ENCODE measurements at places on chromosomes 3 and 15. TPM values are rescaled to one million over a fixed set of nuclear protein-coding genes. Genes with fewer than 3 reads are reported as not detected.

GRCh38 chr3:149965278-149965677 lies 5.4 kb downstream of the PFN2 start:
- DNase-seq: no peak

DNA sequence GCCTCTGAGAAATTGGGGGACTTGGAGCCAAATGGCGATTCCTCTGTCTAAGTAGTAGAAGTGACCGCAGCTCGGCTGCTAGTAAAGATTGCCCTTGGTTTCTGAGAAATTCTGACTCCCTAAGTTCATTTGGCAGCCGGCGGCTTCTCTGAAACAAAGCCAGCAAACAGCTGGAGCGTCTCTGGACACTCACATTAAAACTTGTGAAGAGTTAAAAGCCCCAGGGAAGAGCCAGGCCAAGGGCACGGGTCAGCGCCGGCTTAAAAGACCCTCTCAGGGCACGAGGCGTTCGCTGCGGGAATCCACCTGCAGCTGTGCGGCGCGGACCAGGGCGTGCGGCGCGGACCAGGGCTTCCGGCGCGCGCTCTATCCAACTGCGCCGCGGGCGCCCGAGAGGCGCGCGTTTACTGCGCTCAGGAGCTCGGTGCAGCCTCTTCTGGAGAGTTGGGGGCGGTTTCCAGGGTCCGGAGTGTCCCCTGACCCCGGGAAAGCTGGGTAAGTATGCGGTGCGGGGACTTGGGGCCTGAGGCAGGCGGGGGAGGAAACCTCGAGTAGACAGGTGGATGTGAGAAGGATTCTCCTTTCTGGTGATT lies at the start of gene COL6A5:
COL6A5 (plus strand) TSS at position 186 of the 593 bp plus-strand sequence. CDS start 27,967 bp downstream, outside the sequence.
- no peak for DNase-seq

Gene HIGD2B
- not detected for total RNA-seq

DNA sequence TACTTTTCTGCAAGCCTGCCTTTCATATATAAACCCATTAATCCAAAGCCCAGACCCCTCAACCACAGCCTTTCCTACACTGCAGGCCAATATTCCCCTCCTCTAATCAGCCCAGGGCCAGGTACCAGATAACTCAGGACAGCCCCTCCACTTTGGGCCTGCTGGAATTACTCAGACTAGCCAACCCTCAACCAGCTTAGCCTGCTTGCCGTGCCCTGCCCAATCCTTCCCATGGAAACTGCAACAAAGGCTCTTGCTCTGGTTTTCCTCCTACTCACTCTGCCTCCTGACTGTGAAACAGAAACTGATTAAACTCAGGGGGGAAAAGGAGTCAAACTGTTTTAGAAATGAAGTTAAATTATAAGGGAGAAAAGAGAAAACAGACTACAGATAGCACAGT lies 248.1 kb downstream of the KLF13 start:
- no peak for DNase-seq

Gene SPESP1
- 5.1 TPM for total RNA-seq

Gene GXYLT2
- total RNA-seq: 7.2 TPM

GRCh38 chr3:59734061-59734460 lies 684.2 kb upstream of the CFAP20DC start:
- DNase-seq: no peak

GRCh38 chr15:100229181-100230163 lies 112.3 kb downstream of the ADAMTS17 start:
- DNase-seq: no peak

- DNase-seq: peak; percentile 94
These were observed 657 bp downstream of the TLNRD1 start for GRCh38 chr15:81001152-81002008.

Gene KBTBD13
- not detected for total RNA-seq

Gene ST3GAL6
- 24.0 TPM for total RNA-seq

DNA sequence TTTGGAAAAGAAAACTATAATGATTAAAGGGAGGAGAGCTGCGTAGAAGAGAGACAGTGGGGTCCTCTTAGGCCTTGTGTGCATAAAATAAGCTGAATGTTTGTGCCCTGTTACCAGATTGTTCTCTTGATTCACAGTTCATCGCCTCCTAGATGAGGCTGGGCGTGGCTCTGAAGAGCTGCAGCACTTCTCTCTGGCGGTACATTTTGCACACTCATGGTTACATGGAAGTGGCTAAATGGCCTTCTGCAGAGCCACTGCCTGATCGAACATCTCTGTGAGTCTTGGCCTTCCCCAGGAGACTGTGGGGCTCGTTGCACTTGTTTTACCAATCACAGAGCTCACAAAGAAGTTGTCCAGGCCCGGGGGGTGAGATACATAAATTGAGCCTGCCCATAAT lies 208.8 kb downstream of the GABRG3 start:
- no peak for DNase-seq

DNA sequence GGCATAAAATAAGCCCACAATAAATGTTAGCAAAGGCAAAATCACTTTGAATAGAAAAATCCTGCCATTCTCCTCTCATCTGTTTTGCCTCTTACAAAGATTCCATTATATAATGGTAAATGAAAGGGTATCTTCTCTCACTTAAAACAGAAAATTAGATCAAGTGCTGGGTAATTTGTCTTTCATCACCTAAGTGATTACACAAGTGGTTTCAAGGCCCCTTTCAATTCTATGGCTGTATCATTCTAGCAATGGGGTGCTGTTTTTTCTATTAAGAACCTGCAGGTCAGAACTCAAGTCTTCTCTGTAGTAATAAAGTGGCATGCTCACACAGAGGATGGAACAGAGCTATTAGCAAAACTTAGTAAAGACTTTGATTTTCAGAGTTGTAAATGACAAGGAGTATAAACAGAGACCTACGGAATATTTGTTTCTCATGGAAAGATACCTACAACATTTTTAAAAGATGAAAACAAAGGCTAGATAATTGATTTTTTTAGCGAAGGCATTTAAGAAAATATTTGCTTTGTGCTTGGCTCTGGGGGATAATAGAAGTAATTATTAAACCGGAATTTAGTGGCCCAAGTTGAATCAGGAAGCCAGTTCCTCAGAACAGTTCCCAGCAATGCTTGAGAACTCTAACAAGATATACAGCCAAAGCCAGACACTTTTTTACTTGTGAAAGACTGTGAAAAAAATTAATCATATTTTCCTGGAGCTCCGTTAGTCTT lies 137.4 kb downstream of the CMSS1 start:
- DNase-seq: no peak

GRCh38 chr3:44439499-44440295 lies 37.8 kb downstream of the ZNF445 start:
- DNase-seq: peak; percentile 93

- no peak for DNase-seq
These were observed 18.1 kb upstream of the C3orf38 start for GRCh38 chr3:88131695-88132094.

Gene MUC20
- 10.1 TPM for total RNA-seq

Gene IRAK2
- total RNA-seq: 5.2 TPM

Gene VPS18
- total RNA-seq: 19.9 TPM

Gene NIPA2
- total RNA-seq: 55.4 TPM

Gene RLBP1
- not detected for total RNA-seq

Gene CHRD
- 8.3 TPM for total RNA-seq

- no peak for DNase-seq
These were observed 3.4 kb downstream of the CD96 start for GRCh38 chr3:111545349-111545748.

DNA sequence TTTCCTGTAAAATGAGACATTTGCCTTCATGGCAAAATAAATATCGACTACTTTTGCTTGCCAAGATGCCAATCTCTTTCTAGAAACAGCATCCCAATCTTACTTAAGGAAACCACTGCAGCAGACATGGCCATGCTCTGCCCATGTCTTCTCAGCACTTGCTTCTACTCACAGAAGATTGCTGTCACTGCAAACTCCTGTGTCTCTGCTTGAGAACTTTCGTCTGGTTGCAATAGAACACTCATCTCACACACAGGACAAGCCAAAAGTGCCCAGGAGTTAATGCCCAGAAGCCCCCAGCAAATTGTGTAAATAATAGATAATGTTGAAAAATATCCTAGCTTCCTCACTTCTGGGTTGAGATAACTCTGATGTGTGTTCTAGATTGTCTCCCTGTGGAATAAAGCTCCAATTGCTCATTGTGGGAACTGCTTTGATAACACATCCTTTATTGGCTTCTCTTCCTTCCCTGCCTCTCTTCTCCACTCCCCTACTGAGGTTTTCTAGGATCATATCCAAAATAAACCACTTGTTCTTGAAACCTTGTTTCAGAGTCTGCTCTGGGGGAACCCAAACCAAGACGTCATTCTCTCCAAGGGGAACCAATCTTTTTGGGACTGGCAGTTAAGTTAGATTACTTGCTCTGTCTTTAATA lies 156.3 kb upstream of the STRIT1 start:
- DNase-seq: no peak

Gene DNAH12
- total RNA-seq: 22.0 TPM

Gene LMOD3
- total RNA-seq: 0.20 TPM

DNA sequence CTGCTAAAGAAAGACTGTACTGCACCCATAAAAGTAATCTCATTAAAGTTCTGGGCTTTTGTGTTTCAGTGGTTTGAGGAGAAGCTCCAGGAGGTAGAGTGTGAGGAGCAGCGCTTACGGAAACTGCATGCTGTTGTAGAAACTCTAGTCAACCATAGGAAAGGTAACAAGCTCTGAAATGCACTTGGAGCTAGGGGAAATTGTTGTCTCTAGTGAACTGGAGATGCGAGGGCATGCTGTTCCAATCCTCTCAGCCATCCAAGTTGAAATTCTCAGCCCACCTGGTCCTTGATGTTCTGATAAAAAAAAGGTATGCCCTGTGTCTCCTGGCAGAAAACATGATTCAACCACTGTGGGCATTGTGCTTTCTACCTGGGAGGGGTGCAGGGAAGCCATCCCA lies 21.4 kb upstream of the SNX22 start:
- DNase-seq: no peak

DNA sequence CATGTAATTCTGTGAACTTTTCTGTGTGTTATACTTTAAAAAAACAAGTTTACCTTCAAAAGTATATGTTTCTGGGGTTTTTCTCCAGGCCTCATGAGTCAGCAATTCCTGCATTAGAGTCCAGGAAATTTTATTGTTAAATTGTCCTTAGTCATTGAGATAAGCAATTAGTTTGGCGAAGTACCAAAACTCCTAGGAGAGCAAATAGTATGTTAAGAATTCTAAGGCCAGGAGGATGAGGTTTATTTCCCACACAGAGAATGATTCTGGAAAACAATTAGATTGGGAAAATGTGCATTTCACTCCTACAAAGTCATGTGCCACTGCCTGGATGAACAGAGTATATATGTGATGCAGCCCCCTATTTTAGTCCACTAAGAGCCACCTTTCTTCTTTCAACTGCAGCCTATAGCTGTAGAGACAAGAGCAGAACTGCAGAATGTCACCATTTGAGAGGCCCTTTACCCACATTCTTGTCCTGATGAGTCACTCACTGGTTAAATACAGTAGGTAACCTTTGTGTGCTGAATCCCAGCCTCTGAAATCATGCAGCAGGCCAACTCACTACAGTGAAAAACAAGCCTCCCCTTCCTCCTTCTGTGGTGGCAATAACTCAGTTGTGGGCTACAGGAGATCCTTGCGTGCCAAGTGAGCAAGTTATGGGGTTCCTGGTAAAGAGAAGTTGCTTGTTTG lies 452.8 kb upstream of the THBS1 start:
- DNase-seq: no peak

DNA sequence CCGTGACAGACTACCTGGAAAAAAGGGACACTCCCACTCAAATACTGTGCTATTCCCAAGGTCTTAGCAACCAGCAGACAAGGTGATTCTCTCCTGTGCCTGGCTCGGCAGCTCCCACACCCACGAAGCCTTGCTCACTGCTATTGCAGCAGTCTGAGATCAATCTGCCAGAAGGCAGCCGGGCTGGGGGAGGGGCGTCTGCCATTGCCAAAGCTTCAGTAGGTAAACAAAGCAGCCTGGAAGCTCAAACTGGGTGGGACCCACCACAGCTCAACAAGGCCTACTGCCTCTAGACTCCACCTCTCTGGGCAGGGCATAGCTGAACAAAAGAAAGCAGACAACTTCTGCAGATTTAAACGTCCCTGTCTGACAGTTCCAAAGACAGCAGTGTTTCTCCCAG lies 128.4 kb upstream of the SETMAR start:
- no peak for DNase-seq

Gene CYP11A1
- total RNA-seq: 8.4 TPM

Gene SUCNR1
- not detected for total RNA-seq

Gene PLA2G4D
- total RNA-seq: not detected

Gene ECE2
- not detected for total RNA-seq

- DNase-seq: no peak
These were observed 134.2 kb upstream of the ALCAM start for GRCh38 chr3:105232553-105232952.

- DNase-seq: no peak
These were observed 127.1 kb upstream of the RBMS3 start for GRCh38 chr3:29153811-29154210.

Gene RNU5B-1
- 22.5 TPM for total RNA-seq

- no peak for DNase-seq
These were observed 50.5 kb upstream of the CSPG4 start for GRCh38 chr15:75763137-75763611.

Gene SAMMSON
- total RNA-seq: not detected

GRCh38 chr3:102480139-102480538 lies 45.3 kb downstream of the ZPLD1 start:
- DNase-seq: no peak

DNA sequence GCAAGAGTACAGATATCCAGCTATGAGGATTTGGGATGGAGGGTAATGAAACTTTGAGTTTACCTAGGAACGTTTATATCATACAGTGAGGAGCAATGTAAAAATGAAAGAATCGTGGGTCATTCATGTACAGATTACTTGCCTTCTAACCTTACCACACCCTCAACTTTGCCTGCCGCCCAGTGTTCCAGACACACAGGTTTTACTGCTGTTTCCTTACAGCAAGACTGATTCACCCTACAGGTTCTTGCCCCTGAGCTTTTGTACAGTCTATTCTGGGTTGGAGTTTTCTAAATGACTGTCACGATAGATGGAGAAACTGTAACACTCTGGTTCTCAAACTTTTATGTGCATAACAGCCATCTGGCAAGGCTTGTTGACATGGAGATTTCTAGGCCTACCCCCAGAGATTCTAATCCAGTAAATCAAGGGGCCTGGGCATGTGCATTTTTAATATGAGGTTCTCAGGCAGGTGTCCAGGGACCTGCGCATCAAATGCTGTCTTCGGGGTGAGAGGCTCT lies 6.6 kb upstream of the TPRG1 start:
- DNase-seq: no peak

DNA sequence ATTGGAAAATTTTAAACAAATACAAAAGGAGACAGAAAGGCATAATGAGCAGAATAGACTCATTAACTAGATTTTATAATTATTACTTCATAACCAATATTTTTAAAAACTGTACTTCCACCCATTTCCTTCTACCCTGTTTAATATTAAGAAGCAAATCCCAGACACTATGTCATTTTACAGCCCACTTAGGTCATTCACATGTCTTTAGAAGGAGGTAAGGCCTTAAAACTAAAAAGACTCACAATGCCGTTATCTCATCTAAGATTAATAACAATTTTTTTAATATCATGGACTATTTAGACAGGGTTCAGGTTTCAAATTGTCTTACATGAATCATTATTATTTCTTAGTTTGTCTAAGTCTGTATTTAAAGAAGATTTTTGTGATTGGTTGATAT lies 217.2 kb downstream of the NFKBIZ start:
- no peak for DNase-seq

Gene PLIN1
- 0.29 TPM for total RNA-seq

GRCh38 chr15:92600856-92601255 lies 54.7 kb downstream of the FAM174B start:
- no peak for DNase-seq

Gene TMEM266
- 0.59 TPM for total RNA-seq
